ENCODE measurements at places on chromosomes 11 and 22. TPM values are rescaled to one million over a fixed set of nuclear protein-coding genes. Genes with fewer than 3 reads are reported as not detected.

DNA sequence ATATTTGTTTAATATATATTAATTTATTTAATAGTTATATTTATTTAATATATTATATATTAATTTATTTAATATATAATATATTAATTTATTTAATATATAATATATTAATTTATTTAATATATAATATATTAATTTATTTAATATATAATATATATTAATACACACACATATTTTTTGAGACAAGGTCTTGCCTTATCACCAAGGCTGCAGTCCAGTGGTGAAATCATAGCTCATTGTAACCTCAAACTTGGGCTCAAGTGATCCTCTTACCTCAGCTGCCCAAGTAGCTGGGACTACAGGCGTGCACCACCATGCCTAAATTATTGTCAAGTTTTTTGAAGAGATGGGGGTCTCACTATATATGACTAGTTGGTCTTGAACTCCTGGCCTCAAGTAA is 51.4 kb upstream of the DDI1 start:
- H3K36me3 ChIP-seq, result no peaks in the 10 kb centered on the region
- H3K4me3 ChIP-seq, result no peak overlapping the region
- H3K27me3 ChIP-seq, result no peaks in the 10 kb centered on the region
- DNase-seq, result no peak
- H3K27ac ChIP-seq, result no peak overlapping the region

DNA sequence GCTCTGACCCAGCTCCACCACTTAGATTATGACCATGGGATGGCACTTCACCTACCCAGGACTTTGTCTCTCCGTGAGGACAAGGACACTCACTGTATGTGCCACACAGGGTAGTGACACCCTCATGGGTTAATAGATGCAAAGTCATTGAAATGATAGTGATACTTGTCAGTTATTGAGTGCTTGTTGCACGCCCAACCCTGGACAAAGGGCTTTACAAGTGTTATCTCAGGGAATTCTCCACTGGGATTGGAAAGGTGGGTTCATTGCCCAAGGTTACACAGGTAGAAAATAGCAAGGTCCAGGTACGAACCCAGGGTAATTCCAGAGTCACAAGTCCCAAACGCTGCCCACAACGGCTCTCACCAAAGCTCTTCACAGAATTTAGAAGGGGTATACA is 158.2 kb downstream of the TRIM29 start:
- no peaks in the 10 kb centered on the region for H3K4me1 ChIP-seq
- H3K27ac ChIP-seq, result no peak overlapping the region
- H3K36me3 ChIP-seq, result no peaks in the 10 kb centered on the region

DNA sequence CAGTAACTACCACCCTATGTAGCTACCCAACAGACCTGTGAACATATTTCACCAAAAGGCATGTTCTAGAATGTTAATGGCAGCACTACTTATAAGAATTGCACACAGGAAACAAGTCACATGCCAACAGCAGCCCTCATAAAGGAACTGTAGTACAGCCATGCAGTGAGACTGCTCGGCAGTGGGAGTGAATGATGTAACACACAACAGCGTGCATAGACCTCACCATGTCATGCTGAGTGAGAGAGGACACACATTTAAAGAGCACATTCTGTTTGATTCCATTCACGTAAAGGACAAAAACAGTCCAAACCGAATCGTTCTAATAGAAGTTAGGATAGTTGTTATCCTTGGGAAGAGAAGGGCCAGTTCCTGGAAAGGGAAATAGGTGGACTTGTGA is 27.2 kb upstream of the KIRREL3 start:
- no peaks in the 10 kb centered on the region for H3K4me1 ChIP-seq
- H3K27ac ChIP-seq, result no peak overlapping the region
- no peaks in the 10 kb centered on the region for H3K36me3 ChIP-seq

- no peaks in the 10 kb centered on the region for H3K4me1 ChIP-seq
- no peaks in the 10 kb centered on the region for H3K27me3 ChIP-seq
- no peak overlapping the region for H3K27ac ChIP-seq
- DNase-seq, result no peak
These were observed 10.2 kb downstream of the TMEM121B start for GRCh38 chr22:17110791-17111550.

DNA sequence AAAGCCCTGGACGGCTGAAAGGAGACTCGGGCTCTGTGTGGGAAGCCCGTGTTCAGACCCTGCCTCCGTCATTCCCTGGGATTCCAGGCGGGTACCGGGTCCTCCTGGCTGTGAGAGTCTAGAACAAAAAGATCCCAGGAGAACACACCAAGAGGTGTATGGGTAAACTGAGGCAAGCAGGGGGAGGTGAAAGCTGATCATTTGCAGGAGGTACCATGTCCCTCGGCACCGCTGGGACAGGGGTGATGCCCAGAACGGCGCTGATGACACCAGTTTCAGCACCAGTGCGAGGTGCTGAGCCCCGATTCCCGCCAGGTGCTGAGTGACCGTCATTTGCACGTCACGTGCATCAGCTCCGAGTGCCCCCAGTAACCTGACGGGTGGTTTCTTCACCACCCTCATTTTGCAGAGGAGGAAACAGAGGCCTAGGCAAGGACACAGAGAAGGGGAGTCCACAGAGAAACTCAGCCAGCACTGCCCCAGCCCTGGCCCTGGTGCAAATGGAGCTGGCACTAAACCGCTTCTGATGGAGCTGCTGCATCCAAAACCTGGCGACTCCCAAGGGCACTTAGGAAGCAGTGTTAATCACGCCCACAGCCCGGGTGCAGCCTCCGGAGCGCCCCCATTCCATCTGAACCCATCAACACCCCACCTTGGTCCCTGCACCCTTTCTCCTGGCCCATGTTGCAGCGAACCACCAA is 16.8 kb downstream of the MACROD1 start:
- DNase-seq, result no peak
- no peak overlapping the region for H3K4me3 ChIP-seq
- no peaks in the 10 kb centered on the region for H3K27me3 ChIP-seq
- H3K36me3 ChIP-seq, result no peaks in the 10 kb centered on the region
- peaks cover 3% of the 10 kb centered on the region for H3K4me1 ChIP-seq
- no peak overlapping the region for H3K27ac ChIP-seq

- H3K36me3 ChIP-seq, result no peaks in the 10 kb centered on the region
- no peak for DNase-seq
- H3K4me1 ChIP-seq, result no peaks in the 10 kb centered on the region
- H3K27me3 ChIP-seq, result no peaks in the 10 kb centered on the region
- no peak overlapping the region for H3K4me3 ChIP-seq
- H3K27ac ChIP-seq, result no peak overlapping the region
These were observed 24.4 kb downstream of the OR8B12 start for GRCh38 chr11:124518989-124519451.

DNA sequence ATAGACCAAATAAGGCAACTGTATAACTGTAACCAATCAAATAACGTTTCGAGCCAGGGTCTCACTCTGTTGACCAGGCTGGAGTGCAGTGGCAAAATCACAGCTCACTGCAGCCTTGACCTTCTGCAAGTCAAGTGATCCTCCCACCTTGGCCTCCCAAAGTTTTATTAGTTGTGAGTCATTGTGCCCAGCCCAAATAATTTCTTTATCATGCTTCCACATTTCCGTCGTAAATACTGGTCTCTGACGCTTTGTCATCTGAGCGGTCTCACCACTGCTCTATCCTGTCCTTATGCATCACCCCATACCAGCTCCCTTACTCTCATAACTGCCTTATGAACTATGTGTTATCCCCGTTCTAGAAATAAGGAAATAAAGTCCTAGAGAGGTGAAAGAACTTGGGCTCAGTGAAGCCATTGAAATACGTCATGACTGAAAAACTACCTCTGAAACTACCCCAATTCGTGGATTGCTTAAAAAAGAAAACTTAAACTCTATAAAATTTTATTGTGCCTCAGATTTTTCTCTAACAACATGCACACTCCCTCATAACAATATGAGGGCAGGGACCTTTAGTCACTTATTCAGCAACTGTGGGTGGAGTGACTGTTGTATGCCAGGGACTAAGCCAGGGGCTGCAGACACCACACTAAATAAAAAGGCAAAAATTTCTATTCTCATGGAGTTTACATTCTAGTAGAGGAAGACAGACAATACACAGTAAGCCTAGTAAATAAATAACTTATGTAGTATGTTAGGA is 15.8 kb upstream of the RTN4RL2 start:
- no peaks in the 10 kb centered on the region for H3K36me3 ChIP-seq
- H3K27me3 ChIP-seq, result no peaks in the 10 kb centered on the region
- no peaks in the 10 kb centered on the region for H3K4me1 ChIP-seq
- H3K27ac ChIP-seq, result no peak overlapping the region

DNA sequence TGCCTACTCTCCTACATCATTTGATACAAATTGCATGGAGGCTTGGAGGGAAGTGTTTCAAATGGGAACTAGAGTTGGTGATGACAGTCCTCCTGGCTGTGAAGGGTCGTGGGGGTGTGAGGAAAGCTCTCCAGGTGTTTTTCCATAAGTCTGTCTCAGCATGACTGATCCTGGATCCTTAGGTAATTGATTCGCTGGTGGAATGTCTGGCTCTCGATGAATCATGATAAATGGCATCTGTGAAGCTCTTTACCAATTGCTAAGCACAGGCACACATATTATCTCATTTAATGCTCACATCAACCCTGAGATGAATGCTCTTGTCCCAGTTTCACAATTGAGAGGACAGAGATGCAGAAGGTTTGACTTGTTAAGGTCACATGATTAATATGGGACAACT is 107.5 kb downstream of the PKNOX2 start:
- H3K27ac ChIP-seq, result no peak overlapping the region
- no peak overlapping the region for H3K4me3 ChIP-seq
- H3K36me3 ChIP-seq, result no peaks in the 10 kb centered on the region
- DNase-seq, result no peak
- H3K27me3 ChIP-seq, result no peaks in the 10 kb centered on the region
- H3K4me1 ChIP-seq, result peaks cover 10% of the 10 kb centered on the region

DNA sequence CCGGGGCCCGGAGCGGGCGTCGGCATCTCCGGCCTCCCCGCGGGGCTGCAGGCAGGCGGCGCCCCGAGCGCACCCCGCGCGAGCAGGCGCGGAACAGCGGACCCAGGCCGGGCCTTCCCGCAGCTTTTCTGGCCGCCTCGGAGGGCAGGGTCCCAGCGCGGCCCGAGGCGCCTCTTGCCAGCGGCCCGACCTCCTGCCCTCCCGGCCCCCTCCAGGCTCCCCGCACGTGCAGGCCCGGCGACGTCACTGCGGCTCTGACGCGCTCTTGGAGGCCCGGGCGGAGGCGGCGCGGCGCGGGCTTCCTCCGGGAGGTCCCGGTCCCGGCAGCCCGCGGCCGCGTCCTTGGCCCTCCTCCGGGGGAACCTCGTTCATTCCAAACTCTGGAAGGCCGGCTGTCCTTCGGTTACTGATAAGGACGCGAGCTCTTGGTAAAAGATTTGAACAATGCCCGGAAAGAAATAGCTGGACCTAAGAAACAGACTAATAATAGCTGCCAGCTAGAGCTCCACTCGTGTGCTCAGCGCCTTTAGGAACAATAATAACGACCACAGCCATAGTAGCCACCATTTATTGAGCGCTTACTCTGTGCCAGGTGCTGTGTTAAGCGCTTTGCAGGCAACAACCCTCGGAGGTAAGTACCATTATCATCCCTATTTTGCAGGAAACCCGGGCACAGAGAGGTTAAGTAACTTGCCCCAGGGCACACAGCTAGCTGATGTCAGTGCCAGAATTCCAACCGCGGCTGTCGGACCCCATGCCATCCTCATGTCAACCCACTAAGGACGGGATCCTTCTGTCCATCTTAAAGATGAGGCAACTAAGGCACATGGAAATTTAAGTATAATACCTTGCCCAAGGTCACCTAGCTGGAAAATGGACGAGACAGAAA is 39.1 kb upstream of the CREB3L1 start:
- no peaks in the 10 kb centered on the region for H3K36me3 ChIP-seq
- no peaks in the 10 kb centered on the region for H3K27me3 ChIP-seq
- H3K27ac ChIP-seq, result peak overlapping the region; percentile 69
- DNase-seq, result no peak
- H3K4me3 ChIP-seq, result peak overlapping the region; percentile 60

GRCh38 chr11:40290171-40290631 is 1169.3 kb downstream of the LRRC4C start:
- H3K36me3 ChIP-seq, result no peaks in the 10 kb centered on the region
- no peak overlapping the region for H3K27ac ChIP-seq
- peak overlapping the region; percentile 18 for H3K4me3 ChIP-seq
- DNase-seq, result no peak
- no peaks in the 10 kb centered on the region for H3K27me3 ChIP-seq

DNA sequence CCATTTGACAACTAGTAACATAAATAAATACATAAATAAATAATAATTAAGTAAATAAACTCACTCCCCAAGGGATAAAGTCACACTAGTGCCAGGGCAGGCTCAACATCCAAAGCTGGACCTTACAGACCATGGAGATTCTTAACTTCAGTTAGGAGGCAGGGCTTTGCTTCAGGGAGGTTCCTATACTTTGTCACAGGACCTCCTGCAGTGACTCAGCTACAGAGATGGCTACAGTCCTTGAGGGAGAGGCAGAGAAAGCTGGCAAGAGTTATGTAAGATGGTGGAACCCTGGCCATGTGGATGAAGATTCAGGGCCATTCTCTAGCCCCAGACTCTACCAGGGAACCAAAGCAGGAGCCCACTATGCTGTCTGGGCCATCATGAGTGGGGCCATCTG is 74.1 kb upstream of the CADM1 start:
- no peaks in the 10 kb centered on the region for H3K4me1 ChIP-seq
- H3K4me3 ChIP-seq, result no peak overlapping the region
- no peak overlapping the region for H3K27ac ChIP-seq
- no peaks in the 10 kb centered on the region for H3K36me3 ChIP-seq

GRCh38 chr11:117663414-117663813 is 133.6 kb downstream of the DSCAML1 start:
- no peaks in the 10 kb centered on the region for H3K4me1 ChIP-seq
- DNase-seq, result no peak
- no peaks in the 10 kb centered on the region for H3K36me3 ChIP-seq
- no peak overlapping the region for H3K4me3 ChIP-seq
- H3K27ac ChIP-seq, result no peak overlapping the region

DNA sequence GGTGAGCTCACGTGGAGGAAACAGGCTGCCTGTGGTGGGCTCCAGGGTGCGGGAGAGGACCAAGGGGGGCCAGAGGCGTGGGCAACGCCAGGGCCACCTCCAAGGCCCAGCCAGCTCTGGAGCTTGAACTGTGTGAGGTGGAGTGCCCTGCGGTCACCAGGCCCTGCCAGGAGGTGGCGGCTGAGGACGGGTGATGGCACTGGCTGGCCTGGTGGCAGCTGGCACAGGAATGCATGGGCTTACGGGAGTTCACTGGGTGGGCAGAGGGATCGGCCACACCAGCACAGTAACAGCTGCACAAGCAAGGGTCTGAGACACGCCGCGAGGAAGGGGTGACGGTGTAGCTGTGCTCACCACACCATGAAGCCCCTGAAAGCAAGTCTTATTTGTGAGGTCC is 15.8 kb downstream of the TOLLIP start:
- no peaks in the 10 kb centered on the region for H3K4me1 ChIP-seq
- no peak for DNase-seq
- no peaks in the 10 kb centered on the region for H3K27me3 ChIP-seq

GRCh38 chr22:24445481-24446259 is 18.3 kb downstream of the ADORA2A start:
- H3K27me3 ChIP-seq, result no peaks in the 10 kb centered on the region
- H3K4me1 ChIP-seq, result peaks cover 9% of the 10 kb centered on the region
- no peak overlapping the region for H3K4me3 ChIP-seq

GRCh38 chr22:46104170-46104880 is 46.0 kb upstream of the PPARA start:
- H3K4me3 ChIP-seq, result no peak overlapping the region
- DNase-seq, result no peak
- H3K27ac ChIP-seq, result peak overlapping the region; percentile 100
- peaks cover 51% of the 10 kb centered on the region for H3K4me1 ChIP-seq
- peaks cover 49% of the 10 kb centered on the region for H3K36me3 ChIP-seq

Gene ADAMTS15
- 20.4 TPM for total RNA-seq

Gene DRD2
- not detected for total RNA-seq

Gene CATSPER1
- not detected for total RNA-seq

Gene SNX32
- not detected for total RNA-seq

Gene MPZL2
- total RNA-seq, result 53.0 TPM

Gene CCDC87
- total RNA-seq, result 0.21 TPM
